ENCODE measurements at places on chromosomes 7 and 10.

DNA sequence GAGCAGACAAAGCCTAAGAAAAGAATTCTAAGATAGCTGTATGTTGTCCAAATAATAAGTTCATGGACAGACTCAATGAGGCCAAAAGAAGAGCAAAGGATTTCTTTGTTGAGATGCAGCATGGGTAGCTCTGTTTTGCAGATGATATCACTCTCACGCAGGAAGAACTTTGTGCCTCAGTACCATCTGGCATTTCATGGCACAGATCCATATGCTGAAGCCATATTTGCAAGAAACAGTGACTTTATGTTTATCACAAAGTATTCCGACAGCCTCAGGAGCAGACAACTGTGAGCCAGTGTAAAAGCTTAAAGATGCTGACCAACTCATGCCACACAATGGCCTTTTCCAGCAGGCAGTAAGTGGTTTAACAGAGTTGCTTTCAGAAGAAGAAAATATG, 45.5 kb upstream of the RNF148 start:
- H3K27me3 ChIP-seq: no peaks in the 10 kb centered on the region
- H3K4me1 ChIP-seq: no peaks in the 10 kb centered on the region
- DNase-seq: no peak
- H3K4me3 ChIP-seq: no peak overlapping the region
- H3K36me3 ChIP-seq: no peaks in the 10 kb centered on the region

GRCh38 chr7:156979711-156980110, 30.2 kb downstream of the NOM1 start:
- no peak overlapping the region for H3K4me3 ChIP-seq
- H3K36me3 ChIP-seq: no peaks in the 10 kb centered on the region
- peaks cover under 1% of the 10 kb centered on the region for H3K4me1 ChIP-seq

- no peaks in the 10 kb centered on the region for H3K27me3 ChIP-seq
- DNase-seq: no peak
- H3K4me3 ChIP-seq: no peak overlapping the region
- H3K4me1 ChIP-seq: peaks cover 22% of the 10 kb centered on the region
- no peaks in the 10 kb centered on the region for H3K36me3 ChIP-seq
These were observed 81.0 kb upstream of the CACUL1 start for GRCh38 chr10:118835682-118836326.

- H3K4me3 ChIP-seq: no peak overlapping the region
- H3K36me3 ChIP-seq: no peaks in the 10 kb centered on the region
- no peaks in the 10 kb centered on the region for H3K27me3 ChIP-seq
These were observed 5.1 kb downstream of the KCNIP2 start for GRCh38 chr10:101838416-101838970.

DNA sequence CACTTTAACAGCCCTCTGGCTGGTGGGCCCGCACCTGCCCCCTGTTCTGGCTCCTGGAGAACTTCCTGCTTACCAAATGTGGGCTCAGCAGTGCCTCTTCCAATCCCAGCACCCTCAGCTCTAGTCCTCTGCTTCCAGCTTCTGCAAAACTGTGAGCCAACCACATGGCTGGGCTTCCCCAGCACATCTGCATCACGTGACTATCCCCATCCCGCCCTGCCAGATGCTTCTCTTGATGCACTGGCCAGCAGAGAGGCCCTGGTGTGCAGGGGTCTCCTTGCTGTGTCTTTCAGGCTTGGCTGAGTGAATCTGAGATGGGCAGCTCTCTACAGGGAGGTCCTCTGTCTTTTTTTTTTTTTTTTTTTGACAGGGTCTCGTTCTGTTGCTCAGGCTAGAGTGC, 43.8 kb upstream of the DMBT1 start:
- no peak for DNase-seq
- peaks cover 20% of the 10 kb centered on the region for H3K36me3 ChIP-seq
- H3K27ac ChIP-seq: no peak overlapping the region
- H3K4me1 ChIP-seq: no peaks in the 10 kb centered on the region

- no peaks in the 10 kb centered on the region for H3K36me3 ChIP-seq
- DNase-seq: no peak
- H3K4me1 ChIP-seq: no peaks in the 10 kb centered on the region
- no peaks in the 10 kb centered on the region for H3K27me3 ChIP-seq
- H3K27ac ChIP-seq: no peak overlapping the region
- no peak overlapping the region for H3K4me3 ChIP-seq
These were observed 823.8 kb downstream of the LRMDA start for GRCh38 chr10:76255241-76255640.

DNA sequence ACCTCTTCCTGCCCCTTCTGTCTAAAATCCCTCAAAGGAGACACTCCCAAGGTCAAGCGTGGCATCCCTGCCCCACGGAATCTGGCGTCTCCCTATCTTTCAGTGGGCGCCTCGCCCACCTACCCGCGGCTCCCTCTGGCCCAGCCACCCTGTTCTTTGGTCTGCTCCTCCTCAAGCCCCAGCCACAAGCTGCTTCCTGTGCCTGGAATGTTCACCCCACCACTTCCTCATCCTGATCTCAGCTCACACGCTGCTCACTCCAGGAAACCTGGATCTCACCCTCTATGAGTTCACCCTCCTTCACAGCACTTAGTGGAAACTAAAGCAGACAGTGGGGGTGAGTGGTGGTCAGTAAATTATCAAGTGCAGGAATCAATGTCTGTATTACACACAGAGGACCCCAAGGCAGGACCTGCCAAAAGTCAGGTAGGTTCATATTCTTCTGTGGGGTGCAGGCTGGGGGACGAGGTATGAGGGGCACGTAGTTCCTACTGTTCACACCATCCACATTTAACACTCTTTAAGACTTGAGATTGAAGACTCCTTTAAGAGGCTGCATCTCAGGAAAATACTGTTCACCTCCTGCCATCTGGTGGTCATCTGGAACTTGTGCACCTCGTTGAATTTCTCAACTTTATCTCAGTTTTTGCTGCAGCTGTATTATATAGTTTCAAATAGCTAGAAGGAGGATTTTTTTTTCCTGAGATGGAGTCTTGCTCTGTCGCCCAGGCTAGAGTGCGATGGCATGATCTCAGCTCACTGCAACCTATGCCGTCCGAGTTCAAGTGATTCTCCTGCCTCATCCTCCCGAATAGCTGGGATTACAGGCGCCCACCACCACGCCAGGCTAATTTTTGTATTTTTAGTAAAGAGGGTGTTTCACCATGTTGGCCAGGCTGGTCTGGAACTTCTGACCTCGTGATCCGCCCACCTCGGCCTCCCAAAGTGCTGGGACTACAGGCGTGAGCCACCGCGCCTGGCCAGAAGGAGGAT, 166.6 kb downstream of the ARHGAP21 start:
- H3K36me3 ChIP-seq: no peaks in the 10 kb centered on the region
- no peak overlapping the region for H3K27ac ChIP-seq
- DNase-seq: no peak
- H3K4me3 ChIP-seq: no peak overlapping the region
- H3K4me1 ChIP-seq: peaks cover 6% of the 10 kb centered on the region
- H3K27me3 ChIP-seq: no peaks in the 10 kb centered on the region

GRCh38 chr10:91887272-91888076, 21.8 kb downstream of the FGFBP3 start:
- H3K4me1 ChIP-seq: peaks cover 31% of the 10 kb centered on the region
- peak overlapping the region; percentile 15 for H3K27ac ChIP-seq
- H3K4me3 ChIP-seq: peak overlapping the region; percentile 55
- no peak for DNase-seq

GRCh38 chr7:40393660-40394059, 258.9 kb downstream of the SUGCT start:
- no peak overlapping the region for H3K27ac ChIP-seq
- no peaks in the 10 kb centered on the region for H3K36me3 ChIP-seq
- no peak overlapping the region for H3K4me3 ChIP-seq
- DNase-seq: no peak
- H3K27me3 ChIP-seq: no peaks in the 10 kb centered on the region

- no peak overlapping the region for H3K27ac ChIP-seq
- peaks cover 35% of the 10 kb centered on the region for H3K4me1 ChIP-seq
- no peak for DNase-seq
- no peaks in the 10 kb centered on the region for H3K36me3 ChIP-seq
- no peak overlapping the region for H3K4me3 ChIP-seq
These were observed 291.3 kb downstream of the PTEN start for GRCh38 chr10:88154596-88155250.

Measured in vagina (tissue), 2 donors.